ENCODE measurements at places on chromosomes 13 and 19.
A peak's percentile ranks its signal among the peaks of the same experiment; 100 is the strongest.

- no peak for DNase-seq
These were observed 50.7 kb downstream of the ACSBG2 start for GRCh38 chr19:6185835-6186834.

DNA sequence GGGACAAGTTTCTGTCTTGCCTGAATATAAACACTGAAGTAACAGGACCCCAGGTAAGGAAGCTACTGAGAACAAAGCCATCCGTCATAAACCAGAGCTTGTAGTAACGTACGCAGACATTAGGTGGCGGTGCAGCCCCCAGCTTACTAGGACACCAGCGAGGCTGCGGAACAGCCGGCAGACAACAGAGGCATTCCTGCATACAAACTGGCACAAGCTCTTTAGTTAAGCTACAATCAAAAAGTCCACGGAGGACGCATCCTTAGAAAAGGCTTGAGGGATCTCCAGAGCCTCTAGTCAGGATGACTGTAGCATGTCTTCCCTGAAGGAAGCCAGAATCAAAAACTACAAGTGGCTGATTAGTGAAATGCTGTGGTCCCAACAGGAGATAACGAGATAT is 26.2 kb downstream of the ZNF160 start:
- DNase-seq, result no peak

DNA sequence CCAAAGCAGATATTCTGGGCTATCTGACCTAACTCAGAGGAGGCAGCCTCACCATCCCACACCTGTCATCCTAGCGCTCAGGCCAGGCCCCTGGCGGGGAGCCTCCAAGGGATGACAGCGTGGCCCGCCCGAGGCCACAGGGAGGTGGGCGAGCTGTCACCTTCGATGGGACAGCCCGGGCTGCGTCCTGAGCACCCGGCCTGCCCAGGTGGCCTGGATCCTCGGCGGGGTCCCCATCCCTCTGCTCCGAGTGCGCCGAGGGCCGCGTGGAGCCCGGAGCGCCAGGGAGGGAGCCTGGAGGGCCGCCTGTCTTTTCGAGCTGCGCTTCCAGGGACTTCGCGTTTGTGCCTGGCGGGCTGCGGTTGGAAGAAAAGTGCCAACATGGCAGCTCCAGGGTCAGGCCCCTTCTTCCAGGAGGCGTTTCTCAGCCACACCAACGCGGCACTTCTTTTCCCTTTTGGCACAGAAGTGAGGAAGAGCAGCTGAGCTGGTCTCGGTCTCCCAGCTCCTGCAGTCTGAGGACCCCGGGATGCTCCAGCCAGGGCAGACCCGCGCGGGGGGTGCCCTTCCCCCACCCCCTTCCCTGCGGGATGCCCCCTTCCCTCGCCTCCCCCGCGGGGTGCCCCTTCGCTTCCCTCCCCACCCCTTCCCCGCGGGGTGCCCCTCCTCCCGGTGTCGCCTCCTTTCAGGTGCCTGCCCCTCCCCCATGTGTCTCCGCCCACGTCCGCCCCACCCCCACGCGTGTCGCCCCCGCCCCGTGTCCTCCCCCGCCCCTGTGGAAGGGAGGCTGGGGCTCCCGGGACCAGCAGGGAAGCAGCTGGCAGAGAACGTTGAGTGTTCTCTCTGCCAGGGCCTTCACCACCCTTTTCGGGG is 42.3 kb downstream of the GJA3 start:
- DNase-seq, result no peak

- no peak for DNase-seq
These were observed 4.9 kb downstream of the ERICH4 start for GRCh38 chr19:41447732-41448332.

DNA sequence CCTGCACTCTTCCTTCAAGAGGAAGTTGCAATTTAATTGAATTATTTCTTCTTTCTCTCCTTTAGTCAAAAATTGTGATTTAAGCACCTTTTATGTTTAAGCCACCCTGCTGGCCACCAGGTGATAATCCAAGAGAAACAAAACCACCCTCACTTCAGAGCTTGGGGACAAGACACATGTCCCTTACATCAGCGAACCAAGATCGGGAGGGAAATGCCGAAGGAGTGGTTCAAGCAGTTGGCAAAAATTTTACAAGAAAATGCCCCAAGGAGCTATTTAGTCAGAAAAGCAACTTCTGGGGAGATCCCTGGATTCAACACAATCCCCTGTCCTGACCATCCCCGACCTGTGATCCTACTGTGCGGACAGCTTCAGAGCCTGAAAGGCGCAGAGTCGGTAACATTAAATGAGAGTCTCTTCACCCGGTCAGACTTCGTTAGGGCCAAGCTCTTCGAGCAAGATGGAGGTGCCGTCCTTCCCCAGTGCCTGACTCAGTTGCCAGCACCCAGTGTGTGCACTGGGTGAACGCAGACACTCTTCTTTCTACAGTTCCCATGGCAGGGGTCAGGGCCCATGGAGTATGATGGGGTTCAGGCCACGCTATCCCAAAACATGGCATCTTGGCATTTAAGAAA is 78.6 kb upstream of the TM9SF2 start:
- DNase-seq, result no peak

GRCh38 chr19:21482863-21483276 is 22.5 kb upstream of the ZNF429 start:
- DNase-seq, result no peak

DNA sequence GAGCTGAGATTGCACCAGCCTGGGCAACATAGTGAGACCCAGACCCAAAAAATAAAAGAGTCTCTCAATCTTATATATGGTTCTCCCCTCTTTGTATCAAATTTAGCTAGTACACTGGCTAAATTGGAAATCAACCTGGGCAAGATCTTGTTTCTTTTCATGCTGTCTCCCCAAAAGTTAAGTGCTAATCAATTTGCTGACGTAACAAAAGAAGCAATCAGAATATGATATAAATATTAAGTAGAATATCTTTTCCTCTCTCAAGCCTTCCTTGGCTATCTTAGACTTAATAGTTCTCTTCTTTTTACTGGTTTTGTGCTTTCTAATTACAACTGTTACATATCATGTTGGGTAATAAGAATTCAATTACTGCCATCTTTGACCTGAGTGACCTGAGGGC is 258.9 kb downstream of the KCNRG start:
- no peak for DNase-seq

DNA sequence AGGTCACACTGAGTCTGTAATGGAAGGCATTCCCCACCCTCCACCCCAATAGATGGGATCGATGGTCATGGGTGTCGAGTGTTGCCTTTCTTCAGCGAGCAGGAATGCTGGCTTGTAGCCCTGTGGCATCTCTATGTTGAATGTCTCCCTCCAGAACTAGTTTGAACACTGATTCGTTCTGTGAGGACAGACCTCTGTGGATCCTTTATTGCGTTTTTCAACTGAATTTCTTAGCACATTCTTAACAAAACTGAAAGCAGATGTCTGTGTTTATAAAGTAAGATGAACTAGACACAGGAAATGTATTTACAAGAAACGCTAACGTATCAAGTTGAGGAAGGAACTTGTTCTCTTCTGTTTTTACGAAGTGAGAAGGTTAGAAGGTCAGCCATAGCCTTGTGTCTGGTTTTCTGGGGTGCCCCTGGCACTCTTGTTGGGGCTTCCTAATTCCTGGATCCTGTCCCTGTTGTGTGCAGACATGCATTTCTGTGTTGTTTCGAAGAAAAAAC is 36.8 kb upstream of the TM9SF2 start:
- no peak for DNase-seq

DNA sequence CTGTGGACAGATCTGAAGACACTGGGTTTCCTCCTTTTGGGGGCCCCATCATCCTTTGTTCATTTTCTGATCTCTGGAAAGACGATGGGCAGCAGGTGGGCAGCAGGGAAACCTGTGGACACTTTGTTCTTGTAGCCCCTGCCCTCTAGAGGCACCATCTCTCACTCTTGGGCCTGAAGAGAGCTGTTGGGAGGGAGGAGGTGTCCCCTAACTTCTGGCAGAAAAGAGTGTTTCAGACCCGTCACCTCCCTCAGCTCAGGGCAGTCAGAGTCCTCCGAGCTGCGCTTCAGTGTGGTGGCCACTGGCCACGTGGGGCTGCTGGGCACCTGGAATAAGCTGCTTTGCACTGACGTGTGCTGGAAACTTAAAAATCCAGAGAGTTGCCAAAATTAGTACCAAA is 26.9 kb upstream of the RNF17 start:
- DNase-seq, result no peak

DNA sequence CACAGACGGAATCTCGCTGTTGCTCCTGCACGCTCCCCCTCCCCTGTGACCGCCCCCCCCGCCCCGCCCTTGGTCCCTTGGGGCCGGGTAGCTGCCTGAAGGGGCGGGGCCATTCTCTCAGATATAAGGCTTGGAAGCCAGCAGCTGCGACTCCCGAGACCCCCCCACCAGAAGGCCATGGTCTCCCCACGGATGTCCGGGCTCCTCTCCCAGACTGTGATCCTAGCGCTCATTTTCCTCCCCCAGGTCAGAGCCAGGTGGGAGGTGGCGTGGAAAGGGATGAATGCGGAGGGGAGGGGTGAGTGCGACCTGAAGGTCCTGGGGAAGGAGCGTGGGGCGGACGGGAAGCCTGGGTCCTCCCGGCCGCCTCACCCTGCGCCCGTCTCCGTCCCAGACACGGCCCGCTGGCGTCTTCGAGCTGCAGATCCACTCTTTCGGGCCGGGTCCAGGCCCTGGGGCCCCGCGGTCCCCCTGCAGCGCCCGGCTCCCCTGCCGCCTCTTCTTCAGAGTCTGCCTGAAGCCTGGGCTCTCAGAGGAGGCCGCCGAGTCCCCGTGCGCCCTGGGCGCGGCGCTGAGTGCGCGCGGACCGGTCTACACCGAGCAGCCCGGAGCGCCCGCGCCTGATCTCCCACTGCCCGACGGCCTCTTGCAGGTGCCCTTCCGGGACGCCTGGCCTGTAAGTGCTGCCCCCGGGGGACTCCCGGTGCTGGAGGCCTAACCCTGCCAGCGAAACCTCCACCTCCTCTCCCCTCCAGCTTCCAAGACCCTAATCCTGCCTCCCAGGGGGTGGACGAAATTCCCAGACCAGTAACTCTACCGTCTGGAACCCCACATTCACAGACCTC is at the start of gene DLL3:
Gene DLL3, plus strand, starts transcription at position 150 of the 845 bp plus-strand sequence. Its CDS starts 28 bp downstream, at position 178.
- peak; percentile 42 for DNase-seq

- DNase-seq, result no peak
These were observed 37.5 kb downstream of the TSSK6 start for GRCh38 chr19:19477705-19478383.

- no peak for DNase-seq
These were observed 5.8 kb downstream of the QTRT1 start for GRCh38 chr19:10706990-10707389.

DNA sequence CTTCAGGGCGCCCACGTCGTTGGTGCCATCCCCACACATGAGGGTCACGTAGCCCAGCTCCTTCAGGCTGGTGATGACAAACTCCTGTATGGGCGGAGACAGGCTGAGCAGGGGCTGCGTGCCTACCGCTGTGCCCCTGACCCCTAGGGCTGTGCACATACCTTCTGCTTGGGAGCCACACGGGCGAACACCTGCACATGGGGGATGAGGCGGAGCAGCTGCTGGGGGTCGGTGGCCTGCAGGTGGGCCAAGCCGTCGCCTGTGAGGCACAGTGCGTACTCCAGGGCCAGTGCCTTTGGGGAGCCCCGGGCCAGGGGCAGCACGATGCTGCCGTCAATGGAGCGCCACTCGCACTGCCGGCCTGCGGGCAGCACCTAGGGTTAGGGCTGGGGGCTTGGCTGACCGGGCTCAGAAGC is 6.1 kb upstream of the GMIP start:
- DNase-seq, result no peak

- no peak for DNase-seq
These were observed 191.2 kb downstream of the USP12 start for GRCh38 chr13:26980099-26981031.

DNA sequence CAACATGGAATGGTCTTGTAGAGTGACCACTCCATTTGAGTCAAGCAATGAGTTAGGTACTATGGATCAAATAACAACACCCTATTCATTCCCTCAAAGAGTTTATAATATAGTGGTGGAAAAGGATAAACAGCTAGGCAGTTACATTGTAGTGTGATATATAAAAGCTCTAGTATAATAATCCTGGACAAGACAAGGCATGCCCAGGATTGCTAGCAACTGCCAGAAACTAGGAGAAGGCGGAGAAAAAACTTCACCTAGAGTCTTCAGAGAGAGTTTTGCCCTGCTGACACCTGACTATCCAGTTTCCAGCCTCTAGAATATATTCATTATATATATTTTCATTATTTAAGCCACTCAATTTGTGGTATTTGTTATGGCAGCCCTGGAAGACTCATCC is 530.6 kb downstream of the KLF12 start:
- no peak for DNase-seq
